Type B pancreatic cell (in vitro differentiated cells): ENCODE measurements at places on chromosomes 13 and 19. TPM values are rescaled to one million over a fixed set of nuclear protein-coding genes. Genes with fewer than 3 reads are reported as not detected.

The ZIK1 gene
- 11.5 and 17.6 TPM in 2 replicates for total RNA-seq

The ZNF101 gene
- total RNA-seq: 10.6 and 11.2 TPM in 2 replicates

The IQCN gene
- total RNA-seq: 7.8 and 10.2 TPM in 2 replicates

The ZNF888 gene
- 8.9 and 12.5 TPM in 2 replicates for total RNA-seq

The RDH8 gene
- not detected in 2 replicates for total RNA-seq

The CYP4F3 gene
- 0.40 and 0.56 TPM in 2 replicates for total RNA-seq

The PCDH20 gene
- 7.2 and 13.4 TPM in 2 replicates for total RNA-seq

The TUBGCP3 gene
- total RNA-seq: 23.8 and 34.0 TPM in 2 replicates

The C1QTNF9 gene
- not detected in 2 replicates for total RNA-seq

The DCT gene
- 19.7 TPM in 1 of 2 replicates, not detected in the other for total RNA-seq

The ZNF497 gene
- total RNA-seq: 4.1 and 8.1 TPM in 2 replicates

The FFAR1 gene
- 2.1 and 2.7 TPM in 2 replicates for total RNA-seq

The NCAN gene
- total RNA-seq: 0.07 and 0.80 TPM in 2 replicates

The LGI4 gene
- 0.21 and 2.2 TPM in 2 replicates for total RNA-seq

The CLDND2 gene
- 0.97 TPM in 1 of 2 replicates, not detected in the other for total RNA-seq

The CALR3 gene
- total RNA-seq: not detected in 2 replicates

The FOXO1 gene
- 16.9 and 21.5 TPM in 2 replicates for total RNA-seq

The DYRK1B gene
- total RNA-seq: 43.1 and 49.3 TPM in 2 replicates

The AMER2 gene
- 0.14 and 0.31 TPM in 2 replicates for total RNA-seq

The LYL1 gene
- total RNA-seq: 0.19 TPM in 1 of 2 replicates, not detected in the other

The PPP1R13L gene
- total RNA-seq: 38.6 and 110 TPM in 2 replicates

The KLK1 gene
- total RNA-seq: 1.5 and 2.9 TPM in 2 replicates

The NANOS3 gene
- 0.69 and 2.8 TPM in 2 replicates for total RNA-seq

The C5AR2 gene
- 0.07 TPM in 1 of 2 replicates, not detected in the other for total RNA-seq

The FBXO27 gene
- total RNA-seq: 8.2 and 10.1 TPM in 2 replicates

The WDR87 gene
- not detected in 2 replicates for total RNA-seq

The PBX4 gene
- total RNA-seq: 2.1 and 10.9 TPM in 2 replicates

The DNAAF3 gene
- 5.9 and 12.2 TPM in 2 replicates for total RNA-seq

The VSTM2B gene
- total RNA-seq: 0.68 TPM in 1 of 2 replicates, not detected in the other

The MEIS3 gene
- total RNA-seq: 29.2 and 43.2 TPM in 2 replicates

The SBSN gene
- total RNA-seq: 0.53 TPM in 1 of 2 replicates, not detected in the other

The DACH1 gene
- 21.2 and 39.5 TPM in 2 replicates for total RNA-seq

The ZNF557 gene
- 13.7 TPM in 2 replicates for total RNA-seq

The SMIM44 gene
- not detected in 2 replicates for total RNA-seq

The B3GNT3 gene
- total RNA-seq: 12.3 and 22.6 TPM in 2 replicates

The TEX29 gene
- total RNA-seq: 0.62 and 0.92 TPM in 2 replicates

The ZNF224 gene
- total RNA-seq: 28.9 and 32.8 TPM in 2 replicates
